ENCODE measurements at places on chromosomes 2 and 18.

GRCh38 chr2:212987492-212987891 is 163.9 kb downstream of the IKZF2 start:
- DNase-seq: no peak

DNA sequence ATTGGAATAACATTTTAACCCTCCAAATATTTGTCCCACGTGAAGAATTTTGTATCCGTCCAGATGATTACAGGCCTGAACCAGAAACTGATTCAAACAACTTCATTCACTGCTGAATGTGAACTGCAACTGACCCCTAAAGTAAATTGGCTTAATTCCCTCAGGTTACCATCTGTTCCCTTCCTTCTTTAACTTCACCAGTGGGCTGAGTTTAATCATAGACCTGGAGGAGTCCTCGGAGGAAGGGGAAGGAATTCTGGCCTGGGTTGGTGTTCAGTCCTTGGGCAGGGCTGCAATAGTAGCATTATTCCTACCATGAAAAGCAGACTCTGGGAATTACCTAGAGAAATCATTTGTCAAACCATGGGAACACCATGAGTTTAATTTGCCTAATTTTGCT is 207.4 kb downstream of the TMEM247 start:
- DNase-seq: no peak

DNA sequence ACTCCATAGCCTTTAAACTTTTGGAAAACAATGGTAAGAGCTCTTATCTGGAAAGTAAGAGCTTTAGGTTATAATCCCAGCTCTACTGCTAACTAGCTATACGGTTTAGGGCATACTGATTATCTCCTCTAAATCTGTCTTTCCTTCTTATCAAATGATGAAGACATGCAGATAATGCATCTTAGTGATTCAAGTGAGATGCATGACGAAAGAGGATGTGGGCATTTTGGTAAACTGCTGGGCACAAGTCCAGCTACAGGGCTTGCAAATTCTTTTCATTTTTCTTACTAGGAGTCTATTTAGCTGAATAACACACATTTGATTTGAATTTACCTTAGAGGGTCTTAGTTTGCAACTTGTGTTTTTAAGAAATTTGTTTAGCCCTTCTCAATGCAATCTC is 1604.8 kb upstream of the ZEB2 start:
- peak; percentile 3 for DNase-seq

GRCh38 chr2:25294573-25295462 is 46.9 kb downstream of the DNMT3A start:
- no peak for DNase-seq

DNA sequence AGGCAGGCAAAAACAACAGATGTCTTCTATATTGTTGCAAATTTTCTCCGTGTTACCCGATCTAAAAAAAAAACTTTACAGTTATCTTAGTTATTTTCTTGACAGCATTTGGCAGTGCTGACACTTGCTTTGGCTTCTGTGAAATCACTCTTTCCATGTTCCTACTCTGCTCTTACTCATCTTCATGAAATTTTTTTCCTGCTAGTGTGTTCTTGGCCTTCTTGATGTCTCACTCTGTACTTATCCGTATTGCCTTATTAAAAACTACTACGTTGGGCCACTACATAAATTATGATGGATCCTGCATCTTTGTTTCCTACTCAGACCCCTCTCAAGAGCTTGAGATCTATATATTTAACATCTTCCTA is 134.4 kb downstream of the IKZF2 start:
- DNase-seq: no peak

Measured in hematopoietic multipotent progenitor cell treated with erythropoietin and hydrocortisone succinate and interleukin-3 and kit ligand, for 17 days (in vitro differentiated cells).